ENCODE measurements at places on chromosomes 5 and 9. TPM values are rescaled to one million over a fixed set of nuclear protein-coding genes. Genes with fewer than 3 reads are reported as not detected.

The ANGPTL2 gene
- total RNA-seq, result not detected

DNA sequence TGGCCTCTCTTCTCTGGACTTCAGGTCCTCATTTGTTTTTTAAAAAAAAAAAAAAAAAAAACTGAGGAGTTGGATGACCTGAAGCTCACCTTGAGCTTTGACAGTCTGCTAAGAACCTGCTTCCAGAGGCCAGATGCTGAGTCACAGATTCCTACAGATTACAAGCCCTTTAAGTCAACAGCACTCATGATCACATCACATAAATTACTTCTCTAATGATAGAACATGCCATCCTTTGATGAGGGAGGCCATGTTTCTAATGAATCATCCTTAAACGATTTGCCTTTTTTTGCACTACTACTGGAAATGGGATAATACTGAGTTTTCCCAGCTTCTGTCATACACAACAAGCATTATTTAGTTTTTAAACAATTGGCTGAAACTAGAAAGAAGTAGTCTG lies 34.2 kb upstream of the MYOT start:
- no peak for DNase-seq

- DNase-seq, result peak; percentile 91
Measured at GRCh38 chr5:39217365-39218281, 1.7 kb downstream of the FYB1 start.

DNA sequence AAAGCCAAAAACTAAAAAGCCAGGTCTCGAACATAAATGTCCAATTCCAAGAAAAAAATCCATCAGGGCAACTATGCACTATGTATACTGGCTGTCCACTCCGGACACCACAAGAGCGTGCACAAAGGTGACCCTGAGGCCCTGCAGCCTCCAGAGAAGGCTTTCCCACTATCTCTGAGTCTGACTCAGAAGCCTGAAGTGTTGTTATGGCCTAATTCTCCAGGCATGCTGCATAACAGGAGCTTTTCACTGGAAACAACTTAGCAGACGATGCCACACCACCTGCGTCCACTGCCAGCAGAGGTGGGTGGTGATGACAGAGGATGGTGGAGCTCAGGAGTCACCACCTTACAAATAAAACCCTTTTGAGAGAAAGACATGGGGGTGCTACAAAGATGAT lies 63.7 kb downstream of the HABP4 start:
- no peak for DNase-seq

The GABRA1 gene
- total RNA-seq, result not detected

DNA sequence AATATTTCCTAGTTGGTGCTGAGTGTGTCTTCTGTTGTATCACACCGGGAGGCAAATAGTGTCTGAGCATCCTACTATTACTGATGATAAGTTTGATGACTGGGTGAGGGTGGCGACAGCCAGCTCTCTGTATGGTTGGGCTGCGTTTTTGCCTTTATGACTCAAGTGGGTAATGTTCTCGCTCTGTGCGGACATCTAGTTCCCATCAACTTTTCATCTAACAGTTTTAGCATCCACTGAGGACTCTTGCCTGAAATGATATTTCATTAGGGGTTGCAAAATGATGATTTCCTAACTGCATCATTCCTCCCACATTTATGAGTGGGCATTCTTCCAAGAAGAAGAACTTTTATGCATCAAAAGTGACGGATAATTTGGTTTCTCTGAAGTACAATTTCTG lies 26.5 kb downstream of the HMCN2 start:
- no peak for DNase-seq

DNA sequence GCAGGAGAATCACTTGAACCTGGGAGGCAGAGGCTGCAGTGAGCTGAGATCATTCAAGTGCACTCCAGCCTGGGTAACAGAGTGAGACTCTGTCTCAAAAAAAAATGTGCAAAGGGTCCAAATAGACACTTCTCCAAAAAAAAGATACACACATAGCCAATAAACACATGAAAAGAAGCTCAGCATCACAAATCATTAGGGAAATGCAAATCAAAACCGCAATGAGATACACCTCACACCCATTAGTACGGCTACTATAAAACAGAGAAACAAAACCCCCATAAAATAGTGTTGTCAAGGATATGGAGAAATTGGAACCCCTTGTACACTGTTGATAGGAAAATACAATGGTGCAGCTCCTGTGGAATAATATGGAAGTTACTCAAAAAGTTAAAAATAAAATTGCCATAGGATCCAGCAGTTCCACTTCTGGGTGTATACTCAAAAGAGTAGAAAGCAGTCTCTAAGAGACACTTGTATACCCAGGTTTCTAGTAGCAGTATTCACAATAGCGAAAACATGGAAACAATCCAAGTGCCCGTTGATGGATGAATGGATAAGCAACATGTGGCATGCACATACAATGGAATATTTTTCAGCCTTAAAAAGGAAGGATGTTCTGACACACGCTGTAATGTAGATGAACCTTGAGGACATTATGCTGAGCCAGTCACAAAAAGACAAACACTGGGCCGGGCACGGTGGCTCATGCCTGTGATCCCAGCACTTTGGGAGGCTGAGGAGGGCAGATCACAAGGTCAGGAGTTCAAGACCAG lies 57.2 kb upstream of the PPARGC1B start:
- no peak for DNase-seq

GRCh38 chr9:69943148-69943806 lies 100.4 kb upstream of the MAMDC2 start:
- DNase-seq, result no peak

The WDR38 gene
- total RNA-seq, result not detected

GRCh38 chr5:170443624-170444023 lies 54.5 kb upstream of the KCNMB1 start:
- DNase-seq, result no peak

The SLC6A3 gene
- total RNA-seq, result not detected

Measured in activated naive CD4-positive, alpha-beta T cell treated with anti-CD3 and anti-CD28 coated beads for 36 hours (primary cell).